CD8-positive, alpha-beta T cell (primary cell): ENCODE measurements at places on chromosomes 3 and 15.

DNA sequence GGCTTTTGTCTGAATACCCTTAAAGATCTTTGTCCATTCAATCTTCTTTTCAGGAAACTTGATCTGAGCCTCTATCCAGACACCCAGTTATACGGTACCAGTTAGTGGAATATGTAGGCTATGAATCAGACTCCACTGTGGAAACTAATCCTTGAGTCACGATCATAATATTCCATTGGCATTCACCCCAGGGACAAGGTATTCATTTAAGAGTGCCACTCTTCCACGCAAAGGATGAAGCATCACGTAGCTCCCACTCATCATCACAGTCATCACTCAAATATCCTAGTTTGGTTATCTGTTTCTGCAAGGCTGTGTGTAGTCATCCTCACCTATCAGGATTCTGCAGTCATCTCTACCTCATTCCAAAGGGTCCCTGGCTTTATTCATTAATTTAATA is 85.6 kb downstream of the NEDD4 start:
- DNase-seq: no peak

DNA sequence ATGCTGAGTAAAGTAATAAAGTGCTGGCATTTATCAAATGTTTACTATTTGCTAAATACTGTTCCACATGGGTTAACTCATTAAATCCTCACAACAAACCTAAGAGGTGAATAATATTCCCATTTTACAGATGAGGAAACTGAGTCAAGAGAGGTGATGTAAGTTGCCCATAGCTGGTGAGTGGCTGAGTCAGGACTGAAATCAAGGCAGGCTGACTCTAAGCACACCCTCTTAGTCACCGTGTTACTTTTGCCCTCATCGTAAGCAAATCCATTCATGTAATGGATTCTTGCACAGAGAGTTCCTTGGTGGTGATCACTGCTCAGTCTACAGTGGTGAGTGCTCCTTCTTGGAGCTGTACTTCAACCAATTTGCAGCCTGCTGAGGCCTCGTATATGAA is 28.9 kb upstream of the PTX3 start:
- no peak for DNase-seq

DNA sequence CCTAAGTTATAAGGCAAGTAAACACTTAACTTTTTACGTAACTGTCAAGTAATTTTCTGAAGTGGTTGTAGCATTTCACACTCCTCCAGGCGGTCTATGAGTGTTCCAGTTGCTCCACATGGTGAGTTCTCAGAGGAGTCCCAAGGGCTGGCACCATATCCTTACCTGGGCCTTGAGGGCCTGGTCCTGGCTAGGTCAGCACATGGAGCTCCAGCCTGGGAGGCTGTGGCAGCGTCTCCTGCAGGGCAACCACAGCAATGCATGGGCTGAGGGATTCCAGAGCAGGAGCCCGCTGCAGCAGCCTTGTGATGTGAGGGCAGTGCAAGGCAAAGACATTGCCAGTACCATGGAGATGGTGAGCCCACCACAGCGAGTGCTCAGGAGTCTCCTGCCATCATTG is 32.2 kb upstream of the LYZL4 start:
- no peak for DNase-seq

- DNase-seq: no peak
Observed at GRCh38 chr15:33211176-33211808, 16.8 kb upstream of the FMN1 start.

- no peak for DNase-seq
Observed at GRCh38 chr15:45091576-45091975, 22.4 kb downstream of the DUOX2 start.

DNA sequence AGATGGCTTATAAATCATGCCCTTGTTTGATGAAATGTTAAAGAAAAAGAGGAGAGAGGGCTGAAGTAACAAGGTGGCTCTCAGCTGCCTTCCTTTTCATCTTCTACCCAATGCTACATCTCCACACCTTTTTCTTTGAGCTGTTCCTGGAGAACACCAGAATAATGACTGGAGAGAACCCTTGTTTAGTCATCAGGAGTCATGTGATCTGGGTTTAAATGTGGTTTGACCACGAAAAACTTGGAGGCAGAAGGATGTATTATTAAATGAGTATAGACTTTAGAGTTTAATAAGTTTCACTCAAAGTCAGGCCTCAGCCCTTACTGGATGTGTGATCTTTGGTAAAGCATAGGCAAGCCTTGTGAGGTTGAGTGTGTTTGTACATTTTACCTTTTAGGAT is 230.3 kb upstream of the TBL1XR1 start:
- DNase-seq: no peak

DNA sequence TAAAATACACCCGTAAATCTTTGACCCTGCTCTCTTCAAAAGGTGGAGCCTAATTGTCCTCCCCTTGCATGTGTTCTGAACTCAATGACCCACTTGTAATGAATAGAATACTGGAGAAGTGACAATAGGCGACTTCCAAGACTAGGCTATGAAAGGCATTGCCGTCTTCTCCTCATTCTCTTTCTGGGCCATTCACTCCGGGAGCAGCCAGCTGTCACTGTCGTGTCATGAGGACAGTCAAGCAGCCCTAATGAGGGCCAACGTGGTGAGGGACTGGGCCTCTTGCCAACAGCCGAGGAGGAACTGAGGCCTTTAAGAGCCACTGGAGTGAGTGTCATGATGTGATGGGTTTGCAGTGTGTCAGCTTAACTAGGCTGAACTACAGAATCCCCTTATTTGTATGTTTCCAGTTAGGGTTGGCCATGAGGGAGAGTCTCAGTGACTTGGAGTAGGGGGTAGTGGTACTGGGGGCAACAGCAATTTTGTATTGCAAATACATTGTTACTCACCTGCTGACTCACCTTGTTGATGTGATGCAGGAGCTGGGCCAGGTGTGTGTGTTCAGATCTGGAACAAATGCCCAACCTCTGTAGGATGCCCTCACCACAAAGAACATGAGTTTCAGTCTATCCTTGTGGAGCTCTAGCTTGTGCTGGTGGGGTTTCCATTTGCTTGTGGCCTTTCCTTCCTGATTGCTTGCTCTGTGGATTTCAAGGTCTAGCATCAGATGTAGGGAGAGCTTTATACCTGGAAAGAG is 188.5 kb upstream of the PROK2 start:
- no peak for DNase-seq

- no peak for DNase-seq
Observed at GRCh38 chr15:77376770-77377169, 43.1 kb downstream of the PEAK1 start.

DNA sequence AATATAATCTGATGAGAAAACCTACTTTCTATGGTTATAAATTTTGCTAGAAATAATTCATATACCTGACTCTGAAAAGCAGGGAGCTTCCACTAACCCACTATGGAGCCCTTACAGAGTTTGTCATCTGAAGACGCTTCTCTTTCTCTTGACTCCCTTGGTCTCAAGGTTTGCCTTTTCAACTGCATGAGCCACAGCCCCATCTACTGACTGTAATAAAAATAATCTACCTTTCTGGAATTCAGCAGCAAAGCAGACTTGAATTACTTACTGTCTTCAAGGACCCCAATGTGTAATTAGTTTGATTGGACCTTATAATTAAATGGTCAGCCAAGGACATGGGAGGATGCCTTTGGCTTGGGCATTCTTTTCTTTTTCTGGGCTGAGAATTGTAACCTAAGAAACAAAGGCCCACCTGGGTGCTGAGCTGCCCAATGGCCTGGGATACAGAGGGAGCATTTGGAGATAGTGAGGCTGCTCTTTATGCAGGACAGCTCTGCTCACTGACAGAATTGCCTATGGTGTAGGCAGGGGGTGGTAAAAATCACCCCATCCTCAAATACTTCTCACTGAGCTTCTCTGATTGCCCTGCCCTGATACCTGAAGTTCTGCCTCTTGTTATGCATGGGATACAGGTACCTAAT is 178.6 kb upstream of the TRIM42 start:
- peak; percentile 9 for DNase-seq

- DNase-seq: no peak
Observed at GRCh38 chr15:77854980-77855379, 222.3 kb upstream of the LINGO1 start.

GRCh38 chr15:46278062-46278461 is 643.2 kb downstream of the SQOR start:
- DNase-seq: no peak

DNA sequence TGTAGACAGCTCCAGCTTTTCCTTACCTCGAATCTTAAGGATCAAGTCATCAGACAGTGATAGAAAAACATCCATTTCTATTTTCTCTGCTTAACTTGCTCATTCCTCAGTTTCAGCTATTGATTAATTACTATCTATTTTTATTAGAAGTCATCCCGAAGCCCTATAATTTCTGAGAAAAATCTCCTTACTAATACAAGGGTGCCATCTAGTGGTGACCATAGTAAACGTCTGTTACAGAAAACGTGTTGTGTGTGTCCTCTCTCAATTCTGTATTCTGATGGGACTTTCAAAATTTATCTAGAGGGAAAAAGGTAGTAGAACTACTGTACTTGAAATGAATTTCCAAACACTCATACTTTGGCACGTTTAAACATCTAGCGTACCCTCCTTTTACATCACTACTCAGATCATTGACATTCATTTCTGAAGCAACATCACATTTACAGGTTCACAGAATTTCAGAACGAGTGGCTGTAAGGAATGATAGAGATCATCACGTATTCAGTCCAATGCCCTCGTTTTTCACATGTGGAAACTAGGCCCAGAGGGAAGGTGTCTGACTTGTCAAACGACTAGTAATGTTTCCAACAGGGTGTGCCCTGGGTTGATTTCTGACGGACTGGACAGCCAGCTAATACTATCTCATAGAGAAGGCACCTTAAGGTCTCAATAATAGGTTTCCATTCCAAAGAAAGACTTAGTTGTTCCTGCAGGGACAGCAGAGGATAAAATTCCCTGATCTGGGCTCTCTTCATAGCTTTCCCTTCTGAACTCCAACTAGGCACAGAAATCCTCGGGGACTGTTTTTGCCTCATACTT is 25.6 kb downstream of the HACD2 start:
- DNase-seq: peak; percentile 64

GRCh38 chr15:55897560-55898336 is 95.7 kb downstream of the NEDD4 start:
- DNase-seq: no peak

DNA sequence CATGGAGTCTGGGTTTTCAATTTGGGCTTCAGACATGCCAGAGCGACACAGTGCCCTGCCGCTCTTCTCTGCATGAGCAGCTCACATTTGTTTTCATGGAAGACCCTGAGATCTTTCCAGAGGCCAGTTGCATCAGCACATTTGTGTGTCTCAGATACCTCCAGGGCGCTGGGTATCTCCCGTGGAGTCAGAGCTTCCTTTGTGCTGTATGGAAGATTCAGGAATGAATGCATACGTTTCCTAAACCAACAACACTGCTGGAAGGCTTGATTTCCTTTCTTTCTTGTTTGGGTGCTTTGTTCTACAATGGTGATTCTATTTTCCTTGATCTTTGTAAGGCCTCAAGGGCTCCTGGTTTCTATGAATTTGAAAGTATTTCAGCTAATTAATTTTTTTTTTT is 106.5 kb downstream of the CACNA2D3 start:
- no peak for DNase-seq

DNA sequence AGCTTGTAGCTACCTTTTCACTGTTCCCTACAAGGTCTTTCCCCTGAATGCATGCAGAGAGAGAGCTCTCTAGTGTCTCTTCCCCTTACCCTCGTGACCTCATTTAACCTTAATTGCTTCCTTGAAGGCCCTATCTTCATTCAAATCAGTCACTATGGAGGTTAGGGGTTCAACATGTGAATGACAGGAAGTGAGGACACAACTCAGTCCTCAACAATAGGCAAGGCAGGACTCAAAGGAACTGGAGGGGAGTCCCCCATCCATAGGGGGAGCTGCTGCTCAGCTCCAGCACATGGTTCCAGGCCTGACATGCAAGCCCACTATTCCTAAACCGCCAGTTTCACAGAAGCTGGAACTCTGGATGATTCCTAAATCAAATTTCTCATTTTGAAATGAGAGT is 33.8 kb upstream of the GYG1 start:
- peak; percentile 7 for DNase-seq

DNA sequence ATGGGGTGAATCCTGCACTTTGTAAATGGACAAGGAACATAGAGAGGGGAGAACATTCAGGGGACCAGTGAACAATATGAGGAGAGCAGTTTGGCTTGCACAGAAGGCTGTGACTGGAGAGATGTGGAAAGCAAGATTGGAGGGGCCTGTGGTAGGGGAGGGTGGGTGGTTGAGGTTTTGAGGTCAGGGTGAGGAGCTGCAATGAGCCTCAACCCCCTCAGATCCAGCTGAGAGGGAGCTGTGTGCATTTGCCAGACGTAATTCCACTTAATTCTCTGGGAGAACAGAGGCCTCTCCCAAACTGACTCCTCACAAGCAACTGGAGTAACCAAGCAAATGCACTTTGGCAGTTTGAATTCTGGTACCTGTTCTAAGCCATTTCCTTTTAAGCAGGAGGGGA is 253.1 kb upstream of the TRIM42 start:
- no peak for DNase-seq

DNA sequence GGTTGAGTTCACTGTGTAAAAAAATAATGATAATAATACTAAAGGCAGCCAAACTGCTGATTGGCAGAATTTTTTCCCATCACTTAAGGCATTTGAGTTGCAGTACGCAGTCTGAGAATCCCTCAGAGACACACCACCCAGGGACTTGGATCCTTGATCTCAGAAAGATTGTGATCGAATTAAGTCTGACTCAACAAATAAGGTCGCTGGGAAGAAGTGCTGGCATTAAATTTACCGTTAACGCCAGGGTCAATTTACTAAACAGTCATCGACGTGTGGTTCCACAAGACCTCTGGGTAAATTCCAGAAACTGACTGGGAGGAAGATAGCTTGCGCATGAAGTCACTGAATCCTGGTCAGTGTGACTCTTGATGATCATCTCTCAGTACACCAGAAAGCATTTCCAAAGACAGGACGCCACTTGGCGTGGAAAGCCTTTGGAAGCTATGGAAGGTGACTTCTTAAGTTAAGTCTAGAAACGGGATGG is 48.3 kb upstream of the CGNL1 start:
- DNase-seq: no peak

GRCh38 chr3:60282866-60283265 is 968.4 kb downstream of the FHIT start:
- DNase-seq: no peak

DNA sequence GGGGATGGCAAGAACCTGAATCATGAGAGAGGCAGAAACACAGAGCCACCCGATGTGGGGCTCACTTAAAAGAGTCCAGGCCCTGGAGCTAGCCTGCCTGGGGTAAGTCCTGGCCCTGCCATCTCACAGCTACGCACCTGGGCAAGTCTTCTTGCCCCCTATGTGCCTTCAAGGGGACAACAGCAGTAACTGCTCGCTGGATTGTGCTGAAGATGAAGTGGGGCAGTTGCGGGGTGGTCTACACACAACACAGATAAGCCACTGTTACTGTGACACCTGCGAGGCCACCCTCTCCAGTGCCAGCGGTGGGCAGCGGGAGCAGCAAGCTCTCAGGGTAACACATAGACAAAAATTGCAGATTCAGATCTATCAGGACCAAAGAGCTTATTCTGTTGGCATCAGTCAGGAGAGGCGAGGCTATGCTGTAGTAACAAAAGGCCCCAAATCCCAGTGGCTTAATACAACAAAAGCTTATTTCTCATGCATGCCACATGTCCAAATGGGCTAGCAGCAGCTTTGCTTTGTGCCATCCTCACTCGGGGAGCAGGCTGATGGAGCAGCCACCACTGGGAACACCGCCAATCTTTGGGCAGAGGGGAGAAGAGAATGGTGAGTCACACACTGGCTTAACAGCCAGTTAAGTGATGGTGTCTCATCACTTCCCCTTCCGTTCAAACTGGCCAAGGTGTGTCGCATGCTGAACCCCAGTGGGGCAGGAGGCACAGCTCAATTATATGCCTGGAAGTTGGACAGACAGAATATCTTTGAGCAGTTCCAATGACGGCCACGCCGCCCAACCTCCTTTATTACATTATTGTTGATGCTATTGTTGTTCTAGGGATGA is 78.3 kb downstream of the WNT7A start:
- no peak for DNase-seq

GRCh38 chr15:56783156-56783856 is 50.0 kb upstream of the ZNF280D start:
- no peak for DNase-seq
